AG04450 (cell line): ENCODE measurements at places on chromosomes 7 and 10.

- no peak for DNase-seq
Measured at GRCh38 chr10:124074501-124075109, 18.8 kb downstream of the CHST15 start.

DNA sequence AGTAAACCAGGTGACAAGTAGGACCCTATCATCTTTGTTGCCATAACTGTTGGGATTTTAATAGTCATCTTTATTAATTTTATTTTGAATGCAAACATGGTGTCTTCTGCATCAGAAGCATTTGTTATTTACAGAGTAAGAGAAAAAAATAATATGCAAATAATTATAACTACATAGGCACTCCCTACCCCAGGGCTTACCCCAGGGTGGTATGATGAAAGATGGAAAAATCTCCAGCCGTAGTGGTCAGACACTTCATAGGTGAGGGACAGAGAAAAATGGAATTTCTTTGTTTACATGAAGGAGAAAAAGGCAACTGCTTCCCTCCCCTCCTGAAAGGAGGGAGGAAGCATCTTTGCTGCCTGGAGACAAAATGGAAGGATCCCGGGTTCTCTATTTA lies 29.7 kb downstream of the STOX1 start:
- DNase-seq = no peak

DNA sequence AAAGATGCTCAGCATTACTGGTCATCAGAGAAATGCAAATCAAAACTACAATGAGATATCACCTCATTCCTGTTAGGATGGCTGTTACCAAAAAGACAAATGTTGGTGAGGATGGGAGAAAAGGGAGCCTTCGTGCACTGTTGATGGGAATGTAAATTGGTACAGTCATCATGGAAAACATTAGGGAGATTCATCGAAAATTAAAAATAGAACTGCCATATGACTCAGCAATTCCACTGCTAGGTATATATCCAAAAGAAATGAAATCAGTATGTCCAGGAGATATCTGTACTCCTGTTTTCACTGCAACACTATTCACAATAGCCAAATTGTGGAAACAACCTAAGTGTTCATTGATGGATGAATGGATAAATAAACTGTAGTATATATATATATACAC lies 228.1 kb downstream of the ACTR3B start:
- no peak for DNase-seq

DNA sequence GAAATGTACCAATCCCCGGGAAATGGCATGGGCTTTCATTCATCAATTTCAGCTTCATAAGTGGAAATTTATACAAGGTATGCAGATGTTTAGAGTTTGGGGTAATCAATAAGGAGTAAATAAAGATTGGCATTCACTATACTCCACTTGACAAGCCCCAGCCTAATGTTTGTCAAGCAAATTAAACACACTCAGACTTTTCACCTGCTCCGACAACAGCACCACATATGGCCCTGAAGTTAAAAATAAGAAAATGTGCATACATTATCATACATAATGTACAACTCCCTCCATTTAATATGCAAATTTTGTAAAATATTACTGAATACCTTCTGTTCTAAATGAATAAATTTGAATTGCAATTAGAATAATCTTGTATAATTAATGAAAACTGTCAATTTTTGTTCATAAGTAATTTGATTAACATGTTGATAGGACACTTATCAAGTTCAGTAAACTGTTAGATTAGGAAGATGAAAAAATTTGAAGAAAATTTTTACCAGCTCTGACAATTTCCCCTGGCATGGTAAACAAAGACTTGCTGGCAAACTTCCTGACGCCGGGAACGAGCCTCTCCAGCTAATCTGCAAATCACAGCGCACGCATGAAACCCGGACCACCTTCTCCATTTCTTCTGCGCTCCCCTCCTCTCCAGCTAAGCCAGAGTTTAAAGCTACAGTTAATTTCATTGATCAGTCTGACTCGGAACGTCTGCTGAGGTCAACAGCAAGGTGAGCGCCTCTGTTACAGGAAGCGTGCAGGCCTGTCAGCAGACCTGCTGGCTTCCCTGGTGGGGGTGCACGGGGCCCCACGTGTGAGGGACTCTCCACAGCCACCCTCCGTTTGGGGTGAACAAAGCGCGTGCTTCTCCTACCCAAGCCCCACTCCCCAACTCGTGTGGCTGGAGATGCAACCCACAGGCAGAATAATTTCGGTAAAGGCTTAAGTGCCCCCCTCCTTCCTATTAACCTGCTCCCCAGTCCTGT lies 70.7 kb downstream of the EBF3 start:
- DNase-seq = no peak

DNA sequence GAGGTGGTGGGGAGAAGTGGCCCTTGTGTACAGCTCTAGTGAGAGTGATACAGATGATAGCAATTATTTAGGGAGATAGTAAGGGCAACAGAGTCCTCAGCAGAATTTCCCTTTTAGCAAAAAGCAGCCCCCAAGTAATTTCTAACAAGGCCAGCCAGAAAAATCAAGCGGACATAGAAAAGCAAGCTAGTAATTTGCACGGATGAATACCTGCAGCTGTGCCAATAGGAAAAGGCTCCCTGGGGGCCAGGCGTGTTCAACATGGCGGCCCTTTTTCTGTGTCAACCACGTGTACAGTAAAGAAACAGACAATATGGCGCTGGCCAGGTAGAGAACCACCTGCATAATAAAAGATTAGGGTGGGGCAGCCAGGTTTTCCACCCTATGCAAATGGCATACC lies 7.4 kb downstream of the MCM10 start:
- DNase-seq = no peak

DNA sequence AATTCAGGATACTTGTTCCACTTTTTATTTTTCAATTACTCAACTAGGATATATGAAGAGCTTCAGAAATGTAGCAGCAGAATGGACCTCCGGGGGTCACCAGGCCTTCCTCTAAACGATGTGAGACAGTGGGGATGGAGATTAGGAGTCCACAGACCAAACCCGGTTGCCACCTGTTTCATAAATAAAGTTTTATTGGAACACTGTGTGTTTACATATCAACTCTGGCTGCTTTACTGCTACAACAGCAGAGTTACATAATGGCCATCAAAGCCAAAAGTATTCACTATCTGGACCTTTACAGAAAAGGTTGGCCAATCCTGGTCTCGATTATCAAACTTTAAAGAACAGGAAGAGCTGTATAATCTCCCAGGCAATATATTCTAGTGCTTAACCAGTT lies 30.8 kb downstream of the RAPGEF5 start:
- no peak for DNase-seq

DNA sequence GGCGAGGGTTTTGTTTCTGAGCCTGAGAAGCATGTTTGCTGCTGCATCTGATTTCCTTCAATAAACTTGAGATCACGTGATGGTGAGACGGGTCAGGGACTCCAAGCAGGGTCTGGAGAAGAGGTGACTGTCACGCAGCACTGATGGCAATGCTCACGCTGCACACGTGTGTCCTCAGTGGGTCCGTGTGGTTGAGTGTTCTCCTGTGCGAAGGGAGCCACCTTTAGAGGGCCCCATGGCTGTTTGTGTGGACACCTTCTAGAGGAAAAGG lies 100.4 kb downstream of the WDR37 start:
- no peak for DNase-seq

DNA sequence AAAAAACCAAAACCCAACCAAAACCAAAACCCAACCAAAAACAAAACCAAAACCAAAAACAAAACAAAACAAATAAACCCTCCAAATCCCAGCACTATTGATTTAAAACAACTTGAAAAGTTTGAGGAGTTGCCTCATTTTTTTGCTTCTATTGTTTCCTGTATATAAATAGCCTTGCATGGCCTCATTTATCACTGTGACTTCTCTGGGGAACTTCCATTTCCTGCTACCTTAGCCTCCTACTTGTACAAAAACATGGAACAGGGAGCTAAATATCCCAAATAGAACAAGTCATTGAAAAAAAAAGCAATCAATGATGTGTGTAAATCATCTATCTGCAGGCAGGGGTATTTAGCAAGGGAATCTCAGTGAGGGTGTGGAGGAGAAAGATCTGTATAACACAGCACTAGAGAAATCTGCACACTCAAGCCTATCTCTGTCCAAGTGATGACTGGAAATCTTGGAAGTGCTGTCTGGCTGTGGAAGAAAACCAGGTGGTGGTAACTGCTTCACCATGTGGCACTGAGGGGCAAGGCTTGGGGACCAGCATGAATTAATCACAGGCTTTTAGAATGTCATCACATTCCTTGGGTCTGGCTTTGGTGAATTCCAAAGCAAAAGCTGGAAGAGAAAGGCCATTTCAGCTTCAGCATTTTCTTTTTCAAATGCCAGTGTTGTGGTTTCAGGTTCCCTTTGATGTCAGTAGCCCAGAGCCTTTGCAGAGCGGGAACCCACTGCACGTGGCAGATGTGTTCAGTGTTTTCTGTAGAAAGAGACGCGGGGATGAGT lies 349.5 kb upstream of the ZNF32 start:
- DNase-seq = no peak

DNA sequence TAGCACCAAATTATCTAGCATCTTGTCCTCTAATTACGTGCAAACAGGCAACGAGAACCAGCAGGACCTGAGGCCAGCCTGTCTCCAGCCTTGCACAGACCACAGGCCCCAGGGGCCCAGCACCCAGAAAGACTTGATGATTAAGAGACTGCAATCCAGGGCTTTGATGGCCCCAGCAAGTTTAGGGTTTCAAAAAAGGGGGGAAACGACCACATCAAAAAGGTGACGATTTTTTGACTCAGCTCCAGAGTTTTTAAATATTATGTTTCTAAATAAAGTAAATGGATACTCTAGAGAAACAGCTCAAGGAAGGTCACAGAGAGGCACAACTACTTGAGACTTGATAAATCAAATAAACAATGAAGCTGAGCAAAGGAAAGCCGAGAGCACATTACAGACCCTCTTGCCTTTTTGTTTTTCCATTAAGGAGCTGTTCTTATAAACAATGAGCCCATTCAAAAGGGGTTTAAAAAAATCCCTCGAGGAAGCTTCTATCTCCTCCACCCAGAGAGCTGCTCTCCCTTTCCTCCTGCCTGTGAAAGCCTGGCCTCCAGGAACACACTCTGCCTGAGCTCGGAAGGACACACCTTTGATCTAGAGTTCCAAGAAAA lies 44.1 kb downstream of the GLI3 start:
- no peak for DNase-seq

GRCh38 chr7:82678716-82679115 lies 235.1 kb upstream of the CACNA2D1 start:
- no peak for DNase-seq

DNA sequence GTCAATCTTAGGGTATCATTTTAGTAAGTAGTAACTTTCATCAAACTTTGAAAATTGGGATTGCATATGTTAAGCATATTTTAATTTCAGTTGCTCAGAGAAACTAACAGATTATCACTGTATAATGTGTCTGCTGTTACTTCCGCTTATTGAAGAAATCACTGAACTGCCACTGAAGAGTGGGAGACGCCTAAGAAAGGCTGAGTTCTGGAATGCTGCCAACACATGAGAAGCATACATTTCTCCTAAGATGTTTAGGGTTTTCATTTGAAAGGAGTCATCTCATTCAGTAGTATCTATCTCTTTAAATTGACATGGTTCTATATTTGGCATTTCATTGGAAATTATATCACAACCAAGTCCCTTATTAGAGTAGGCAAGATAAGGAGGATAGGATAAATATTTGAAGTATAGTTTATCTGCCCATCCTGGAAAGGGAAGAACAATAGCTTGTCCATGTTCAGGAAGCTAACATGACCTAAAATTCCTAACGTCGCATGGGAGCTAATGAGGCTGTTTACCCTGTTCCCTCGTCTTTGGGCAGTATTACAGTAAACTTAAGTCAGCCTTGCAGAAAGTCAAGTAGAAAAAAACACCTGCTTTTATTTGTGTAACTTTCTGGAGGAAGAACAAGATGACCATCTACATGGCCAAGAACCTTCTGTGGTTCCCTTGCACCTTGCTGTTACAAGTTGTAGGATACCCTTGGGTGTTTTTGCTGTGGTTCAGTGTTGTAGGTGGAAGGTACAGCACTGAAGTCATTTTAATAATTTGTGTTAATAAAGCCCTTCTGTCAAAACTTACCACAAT lies 67.3 kb downstream of the NHLRC2 start:
- no peak for DNase-seq

- peak; percentile 44 for DNase-seq
Measured at GRCh38 chr10:51896849-51897248, 197.5 kb upstream of the CSTF2T start.

DNA sequence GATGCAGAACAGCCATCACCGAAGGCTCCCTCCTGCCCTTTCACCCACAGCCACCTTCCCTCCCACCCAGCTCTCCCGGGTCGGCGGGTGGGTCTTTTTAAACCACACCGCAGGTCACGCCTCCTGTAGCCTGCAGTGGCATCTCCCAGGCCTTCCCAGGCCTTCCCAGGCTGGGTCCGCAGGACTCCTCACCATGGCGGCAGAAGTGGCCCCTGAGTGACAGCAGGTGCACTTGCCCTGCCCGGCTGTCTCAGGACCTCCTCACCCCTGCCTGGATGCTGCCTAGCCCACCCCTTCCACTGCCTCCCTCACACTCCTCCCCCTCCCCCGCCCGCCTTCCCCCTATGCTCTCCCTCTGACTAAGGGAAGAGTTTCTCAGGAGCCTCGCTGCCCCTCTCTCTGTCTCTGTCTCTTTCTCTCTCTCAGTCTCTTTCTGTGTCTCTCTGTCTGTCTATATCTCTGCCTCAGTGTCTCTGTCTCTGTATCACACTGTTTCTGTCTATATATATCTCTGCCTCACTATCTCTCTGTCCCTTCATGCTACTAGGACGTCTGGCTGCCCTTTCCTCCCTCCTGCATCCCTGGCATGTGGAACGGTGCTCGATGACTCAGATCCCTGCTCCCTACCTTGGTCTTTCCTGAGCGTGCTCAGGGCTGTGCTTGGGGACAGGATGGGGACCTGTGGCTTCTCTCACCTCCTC lies 57.5 kb downstream of the GLRX3 start:
- DNase-seq = no peak

GRCh38 chr7:43764039-43764761 lies 5.7 kb downstream of the BLVRA start:
- no peak for DNase-seq

DNA sequence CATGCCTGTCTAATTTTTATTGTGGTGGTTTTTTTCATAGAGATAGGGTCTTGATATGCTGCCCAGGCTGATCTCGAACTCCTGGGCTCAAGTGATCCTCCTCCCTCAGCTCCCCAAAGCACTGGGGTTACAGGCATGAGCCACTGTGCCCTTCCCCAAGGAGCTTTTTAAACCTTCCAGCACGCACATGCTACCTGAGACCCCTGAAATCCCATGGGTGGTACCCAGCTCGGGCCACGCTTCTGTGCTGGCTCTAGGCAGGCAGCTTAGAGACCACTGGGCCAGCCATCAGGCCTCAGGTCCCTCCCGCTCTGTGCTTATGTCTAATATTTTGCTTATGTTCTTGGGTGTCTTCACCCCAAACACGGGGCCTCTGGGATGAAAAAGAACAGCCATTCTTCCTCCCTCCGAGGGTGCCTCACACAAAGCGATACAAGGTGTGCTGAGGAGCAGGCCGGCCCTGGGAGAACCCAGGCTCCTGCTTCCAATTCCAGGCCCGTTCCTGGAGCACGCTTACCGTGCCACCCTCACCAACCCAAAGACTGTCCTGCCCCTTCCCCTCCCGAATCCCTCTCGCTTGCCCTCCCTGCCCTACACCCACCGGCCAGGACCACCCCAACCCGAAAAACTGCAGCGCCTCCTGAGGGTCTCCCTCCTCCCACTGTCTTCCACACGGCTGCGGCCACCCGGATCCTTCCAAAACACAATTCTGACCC lies 10.9 kb downstream of the SPOCK2 start:
- DNase-seq = no peak

- DNase-seq = no peak
Measured at GRCh38 chr7:148715027-148715426, 16.3 kb downstream of the CUL1 start.

- no peak for DNase-seq
Measured at GRCh38 chr10:28631896-28632583, 45.3 kb upstream of the BAMBI start.

- DNase-seq = no peak
Measured at GRCh38 chr10:50349554-50349953, 98.2 kb upstream of the ASAH2 start.
